Natural killer cell treated with Interleukin-12 subunit alpha and Interleukin-12 subunit beta and Interleukin-15 and Interleukin-18, amount 100 ng/mL, for 72 hours (primary cell): ENCODE measurements at places on chromosomes 4 and X. TPM values are rescaled to one million over a fixed set of nuclear protein-coding genes. Genes with fewer than 3 reads are reported as not detected.
A peak's percentile ranks its signal among the peaks of the same experiment; 100 is the strongest.

- no peak overlapping the region for H3K4me3 ChIP-seq
- DNase-seq, result no peak
- H3K27ac ChIP-seq, result no peak overlapping the region
- H3K36me3 ChIP-seq, result no peaks in the 10 kb centered on the region
- H3K4me1 ChIP-seq, result no peaks in the 10 kb centered on the region
Observed at GRCh38 chrX:17817251-17817650, 43.8 kb downstream of the RAI2 start.

The SSX2 gene
- total RNA-seq, result not detected

DNA sequence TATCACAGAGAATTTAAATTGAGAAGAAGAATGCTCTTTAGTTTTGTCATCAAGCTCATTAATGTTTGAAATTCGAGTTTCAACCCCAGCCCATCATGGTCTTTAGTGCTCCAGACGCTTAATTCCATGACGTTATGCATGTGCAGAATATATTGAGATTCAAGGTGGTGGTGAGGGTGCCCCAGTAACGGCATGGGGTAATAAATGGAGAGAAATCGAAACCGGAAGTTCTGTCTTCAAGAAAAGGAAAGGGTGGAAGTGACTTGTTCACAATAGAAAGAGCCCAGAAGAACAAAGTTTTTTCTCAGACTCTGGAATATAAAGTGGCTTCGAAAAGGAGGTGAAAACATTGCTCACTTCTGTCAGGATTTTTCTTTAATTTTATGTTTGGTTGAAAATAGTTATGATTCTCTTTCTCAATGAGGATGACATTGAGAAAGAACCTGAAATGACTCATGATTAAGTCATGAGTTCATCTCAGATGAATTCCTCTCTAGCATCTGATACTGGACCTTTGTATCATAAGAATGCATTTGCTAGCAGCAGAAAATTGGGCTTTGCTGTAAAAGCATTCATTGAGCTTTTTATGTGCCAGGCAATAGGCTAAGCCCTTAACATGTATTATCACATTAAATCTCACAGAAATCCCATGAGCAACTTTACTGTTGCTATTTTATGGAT lies 779 bp upstream of the DDX60L start:
- H3K27ac ChIP-seq, result peak overlapping the region; percentile 95
- H3K27me3 ChIP-seq, result peaks cover 8% of the 10 kb centered on the region
- H3K4me3 ChIP-seq, result peak overlapping the region; percentile 91
- H3K4me1 ChIP-seq, result peaks cover 37% of the 10 kb centered on the region
- H3K36me3 ChIP-seq, result peaks cover 6% of the 10 kb centered on the region

DNA sequence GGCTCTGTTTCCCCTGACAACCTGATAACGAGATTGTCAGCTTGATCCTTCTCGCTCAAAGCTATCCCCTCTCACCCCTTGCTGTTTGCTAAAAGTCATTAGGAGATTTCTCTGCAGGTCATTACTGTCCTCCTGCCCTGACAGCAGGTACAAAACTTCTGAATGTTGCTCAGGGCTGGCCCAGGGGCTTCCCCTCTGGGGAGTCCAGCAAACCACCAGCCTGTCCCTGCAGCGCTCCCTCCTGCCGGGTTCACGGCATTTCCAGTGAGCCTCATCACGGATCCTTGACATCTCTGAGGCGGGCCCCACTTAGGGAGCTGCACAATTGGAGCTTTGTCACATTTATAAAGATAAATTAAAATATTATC lies 5.2 kb upstream of the SORCS2 start:
- DNase-seq, result peak; percentile 38
- H3K27ac ChIP-seq, result no peak overlapping the region
- H3K27me3 ChIP-seq, result peaks cover 30% of the 10 kb centered on the region
- H3K4me1 ChIP-seq, result peaks cover 15% of the 10 kb centered on the region

GRCh38 chrX:126550816-126551215 lies 1.8 kb downstream of the DCAF12L1 start:
- no peak for DNase-seq
- no peak overlapping the region for H3K4me3 ChIP-seq
- no peaks in the 10 kb centered on the region for H3K27me3 ChIP-seq
- H3K27ac ChIP-seq, result no peak overlapping the region
- H3K36me3 ChIP-seq, result peaks cover 4% of the 10 kb centered on the region

DNA sequence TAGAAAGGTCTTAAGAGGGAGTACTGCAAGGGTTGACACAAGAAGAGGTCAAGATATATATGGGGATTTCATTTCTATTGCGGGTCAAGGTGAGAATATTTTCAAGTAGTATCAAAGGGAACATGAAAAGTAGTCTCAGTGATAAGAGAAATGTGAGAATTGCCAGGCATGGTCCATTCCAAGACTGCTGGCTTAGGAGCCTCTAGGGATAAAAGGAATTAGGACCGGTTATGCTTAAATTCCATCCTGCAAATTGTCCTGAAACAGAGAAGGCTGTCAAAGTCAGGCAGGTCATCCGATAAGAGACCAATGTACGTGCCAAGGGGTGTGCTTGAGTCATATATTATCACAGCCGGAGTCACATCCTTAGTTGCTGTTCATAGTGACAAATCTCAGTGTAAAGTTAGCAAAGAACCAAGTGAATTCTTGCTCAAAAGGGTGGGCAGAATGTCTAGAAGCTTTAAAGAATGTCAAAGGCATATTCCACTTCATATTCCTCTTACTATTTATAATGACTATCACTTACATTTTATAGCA lies 133.6 kb downstream of the CBLL2 start:
- no peak overlapping the region for H3K4me3 ChIP-seq
- no peak for DNase-seq
- H3K36me3 ChIP-seq, result no peaks in the 10 kb centered on the region
- no peak overlapping the region for H3K27ac ChIP-seq
- H3K27me3 ChIP-seq, result peaks cover 2% of the 10 kb centered on the region
